ENCODE measurements at places on chromosomes 13 and 19. TPM values are rescaled to one million over a fixed set of nuclear protein-coding genes. Genes with fewer than 3 reads are reported as not detected.

Gene FAM124A
- not detected for total RNA-seq

Gene CPB2
- not detected for total RNA-seq

Gene DAND5
- 0.34 TPM for total RNA-seq

Gene DZIP1
- total RNA-seq: 0.26 TPM

Gene KLK8
- total RNA-seq: not detected

Gene CEACAM5
- total RNA-seq: not detected

Gene MBD3
- total RNA-seq: 102 TPM

Gene AZU1
- not detected for total RNA-seq

Gene IZUMO2
- total RNA-seq: not detected

Gene NKPD1
- 0.16 TPM for total RNA-seq

Gene MVB12A
- total RNA-seq: 36.6 TPM

Gene RASIP1
- total RNA-seq: 0.42 TPM

Gene CCDC61
- total RNA-seq: 29.2 TPM

Gene TMEM272
- total RNA-seq: 0.23 TPM

Gene MBOAT7
- total RNA-seq: 58.8 TPM

Gene ATP8B3
- total RNA-seq: 20.2 TPM

Gene ICAM3
- 202 TPM for total RNA-seq

Gene ERVK3-1
- 61.9 TPM for total RNA-seq

Gene S1PR2
- total RNA-seq: 3.8 TPM
